NCI-H446 (cell line): ENCODE measurements at places on chromosomes 12 and 14.

- DNase-seq = no peak
Measured at GRCh38 chr12:104058802-104059201, 5.5 kb upstream of the HCFC2 start.

- DNase-seq = peak; percentile 43
Measured at GRCh38 chr14:93857500-93858283, 69.4 kb upstream of the PRIMA1 start.

GRCh38 chr12:15212930-15213329 is 8.3 kb downstream of the RERG start:
- peak; percentile 64 for DNase-seq

GRCh38 chr12:49028666-49029275 is 10.2 kb upstream of the PRKAG1 start:
- DNase-seq = no peak

DNA sequence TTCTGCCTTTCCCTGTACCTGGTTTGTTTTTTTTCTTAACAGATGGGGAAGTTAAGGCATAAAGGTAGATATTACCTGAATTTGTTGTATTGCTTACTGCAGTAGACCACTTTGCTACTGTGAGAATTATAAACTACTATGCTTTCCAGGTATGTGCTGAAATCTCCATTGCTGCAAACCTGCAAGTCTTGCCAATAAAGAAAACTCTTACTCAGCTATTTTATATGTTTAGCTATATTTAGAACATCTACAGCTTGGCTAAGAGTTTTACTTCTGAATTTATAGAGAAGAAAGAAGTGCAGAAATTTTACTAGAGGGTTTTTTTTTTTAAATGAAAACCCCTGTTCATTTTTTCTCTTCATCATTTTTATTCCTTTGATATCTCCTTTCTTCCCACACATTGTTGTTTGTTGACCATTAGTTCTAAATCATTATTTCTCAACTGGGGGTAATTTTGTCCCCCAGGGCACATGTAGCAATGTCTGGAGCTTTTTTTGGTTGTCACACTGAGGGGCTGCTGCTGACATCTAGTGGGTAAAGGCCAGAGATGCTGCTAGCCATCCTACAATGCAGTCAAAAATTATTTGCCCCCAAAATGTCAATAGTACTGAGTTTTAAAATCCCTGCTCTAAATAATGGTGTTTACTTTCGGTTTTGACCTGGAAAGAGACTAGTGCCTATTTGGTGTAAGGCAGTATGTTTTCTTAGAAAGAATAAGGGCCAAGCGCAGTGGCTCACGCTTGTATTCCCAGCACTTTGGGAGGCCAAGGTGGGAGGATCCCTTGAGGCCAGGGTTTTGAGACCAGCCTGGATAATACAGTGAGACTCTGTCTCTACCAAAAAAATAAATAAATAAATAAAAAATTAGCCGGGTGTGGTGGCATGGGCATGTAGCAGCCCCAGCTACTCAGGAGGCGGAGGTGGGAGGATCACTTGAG is 48.6 kb downstream of the PCNX1 start:
- no peak for DNase-seq

GRCh38 chr12:102903337-102904007 is 13.6 kb downstream of the PAH start:
- DNase-seq = no peak

DNA sequence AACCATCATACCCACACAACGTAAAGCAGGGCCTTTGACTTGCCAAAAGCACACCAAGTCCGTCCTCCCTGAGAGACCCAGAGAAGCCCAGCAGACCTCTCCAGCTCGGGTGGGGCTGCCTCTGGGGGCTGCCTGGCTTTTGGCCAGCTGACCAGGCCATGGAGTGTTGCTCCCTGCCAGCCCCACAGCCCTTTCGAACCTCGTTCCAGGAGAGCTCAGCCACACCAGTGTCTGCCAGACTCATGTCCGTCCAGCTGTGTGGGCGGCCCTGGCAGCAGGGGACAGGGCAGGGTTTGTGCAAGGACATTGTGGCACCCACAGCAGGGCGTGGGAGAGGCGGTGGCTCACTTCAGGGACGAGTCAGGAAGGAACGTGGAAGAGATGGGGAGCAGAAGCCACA is 22.6 kb upstream of the IRF2BPL start:
- DNase-seq = no peak

DNA sequence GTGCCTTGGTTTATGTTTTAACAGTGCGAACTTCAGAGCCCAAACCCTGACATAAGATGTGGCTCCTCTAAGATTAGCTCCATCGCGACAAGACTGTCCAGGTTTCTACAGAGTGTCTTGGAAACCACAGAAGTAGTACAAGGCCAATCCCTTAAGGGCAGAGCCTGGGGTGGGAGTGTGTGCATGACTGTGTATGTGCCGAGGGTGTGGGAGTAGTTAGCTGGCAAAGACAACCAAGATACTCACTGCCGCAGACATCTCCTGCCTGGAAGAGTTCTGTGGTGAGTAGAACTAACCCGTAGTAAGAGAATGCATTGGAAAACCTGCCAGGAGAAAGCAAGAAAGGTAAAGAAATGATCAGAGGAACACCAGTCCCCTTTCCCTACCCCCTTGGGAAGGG is 54.1 kb downstream of the DAO start:
- DNase-seq = no peak

GRCh38 chr12:54017878-54018467 is 9.2 kb downstream of the HOXC8 start:
- peak; percentile 95 for DNase-seq

DNA sequence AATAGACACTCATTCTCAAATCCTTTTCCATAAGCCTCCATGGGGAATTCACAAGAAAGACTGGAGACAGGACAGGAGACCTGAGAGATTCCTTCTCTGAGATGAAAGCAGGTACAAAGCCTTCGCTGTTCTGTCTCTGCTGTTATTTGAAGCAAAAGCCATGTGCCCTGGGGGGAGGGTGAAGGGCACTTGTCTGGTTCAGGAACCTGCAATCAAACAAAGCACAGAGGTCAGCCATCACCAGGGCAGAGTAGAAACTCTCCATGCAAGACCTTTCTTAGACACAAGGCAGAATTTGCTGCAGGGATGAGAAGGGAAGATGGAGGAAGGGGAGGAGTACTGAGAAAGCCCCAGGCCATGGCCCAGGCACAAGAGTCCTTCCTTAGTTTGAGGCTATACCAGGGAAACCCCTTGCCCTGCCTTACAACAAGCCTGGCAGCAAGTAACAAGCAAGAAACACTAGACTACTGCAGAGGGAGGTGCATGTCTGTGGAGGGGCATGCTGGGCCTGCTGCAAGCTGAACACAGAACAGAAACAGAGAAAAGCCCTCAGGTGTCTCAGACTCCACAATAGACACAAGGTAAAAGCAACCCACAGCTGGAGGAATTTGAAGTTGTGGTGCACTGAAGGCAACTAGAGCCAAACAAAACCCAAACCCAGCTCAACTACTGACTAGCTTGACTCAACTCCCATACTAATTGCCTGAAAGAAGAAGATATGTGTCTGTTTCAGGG is 7.8 kb upstream of the ART4 start:
- no peak for DNase-seq

DNA sequence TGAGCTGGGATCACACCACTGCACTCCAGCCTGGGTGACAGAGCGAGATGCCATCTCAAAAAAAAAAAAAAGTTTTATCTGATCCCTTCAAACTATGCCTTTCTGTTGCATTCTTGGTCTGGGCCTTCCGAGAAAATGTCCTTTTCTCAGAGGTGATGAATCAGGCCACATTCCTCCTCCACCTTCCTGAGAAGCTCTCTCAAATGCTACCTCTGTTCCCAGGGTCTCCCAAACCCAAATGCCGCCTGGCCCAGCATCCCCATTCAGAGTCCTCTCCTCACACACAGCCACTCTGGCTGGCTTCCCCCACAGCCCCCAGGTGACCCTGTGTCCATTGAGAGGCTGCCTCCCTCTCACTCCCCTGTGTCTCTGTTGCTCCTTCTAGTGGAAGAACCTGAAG is 19.7 kb upstream of the TMED10 start:
- DNase-seq = no peak

DNA sequence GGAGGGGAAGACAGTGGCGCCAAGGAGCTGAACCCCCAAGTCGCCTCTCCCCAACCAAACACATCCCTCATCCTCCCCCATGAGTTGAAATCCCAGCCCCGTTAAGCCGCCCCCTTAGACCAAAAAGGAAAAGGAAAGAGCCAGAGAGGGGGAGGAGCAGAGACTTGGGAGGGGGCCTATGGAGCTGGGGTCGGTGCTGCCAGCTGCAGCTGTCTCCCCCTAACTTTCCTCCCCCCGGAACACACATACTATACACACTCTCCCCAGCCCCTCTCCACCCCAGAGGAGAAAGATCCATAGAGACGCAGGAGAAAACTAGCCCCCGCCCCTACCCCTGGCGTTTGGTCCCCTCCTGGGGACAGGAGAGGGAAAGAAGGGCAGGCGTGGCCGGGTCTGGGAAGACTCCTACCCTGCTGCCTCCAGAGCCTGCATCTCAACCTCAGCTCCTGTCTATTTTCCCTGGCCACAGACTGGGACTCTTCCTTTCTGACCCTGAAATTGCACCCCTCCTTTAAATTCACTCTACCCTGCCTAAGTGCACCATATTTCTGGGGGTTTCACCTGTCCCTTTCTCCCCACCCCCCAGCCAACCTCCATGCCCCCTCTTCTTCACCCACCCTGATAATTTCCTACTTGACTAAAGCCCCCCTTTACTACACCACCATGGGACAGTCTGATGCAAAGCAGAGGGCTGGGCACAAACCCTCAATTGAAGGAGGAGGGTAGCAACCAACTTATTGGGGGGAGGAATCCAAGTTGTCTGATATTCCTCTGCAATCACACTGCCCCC is 1.7 kb upstream of the HOXC9 start:
- no peak for DNase-seq

GRCh38 chr12:6450869-6451347 is 934 bp upstream of the TAPBPL start:
- DNase-seq = no peak

- no peak for DNase-seq
Measured at GRCh38 chr14:104512061-104512460, 67.5 kb upstream of the C14orf180 start.

DNA sequence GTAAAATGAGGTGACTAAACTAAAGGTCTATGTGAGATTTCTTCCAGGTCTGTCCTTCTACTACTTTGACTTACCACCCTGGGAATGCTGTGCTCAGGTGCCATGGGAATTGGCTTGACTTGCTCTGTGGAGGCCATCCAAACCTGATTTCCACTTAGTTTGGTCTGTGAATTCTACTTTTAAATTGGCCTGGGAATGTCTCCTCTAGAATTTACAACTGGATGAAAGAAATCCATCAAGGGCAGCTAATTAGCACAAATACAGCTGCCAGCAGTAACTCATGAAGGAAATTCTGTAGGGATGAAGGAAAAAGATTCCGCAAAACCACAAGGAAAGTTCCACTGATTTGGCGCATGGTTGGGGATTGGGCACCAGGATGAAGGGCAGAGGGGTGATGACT is 31.7 kb upstream of the FRMD6 start:
- DNase-seq = no peak

- no peak for DNase-seq
Measured at GRCh38 chr12:125685915-125686314, 620.7 kb downstream of the AACS start.

GRCh38 chr14:38735005-38735404 is 368.0 kb downstream of the SEC23A start:
- no peak for DNase-seq

DNA sequence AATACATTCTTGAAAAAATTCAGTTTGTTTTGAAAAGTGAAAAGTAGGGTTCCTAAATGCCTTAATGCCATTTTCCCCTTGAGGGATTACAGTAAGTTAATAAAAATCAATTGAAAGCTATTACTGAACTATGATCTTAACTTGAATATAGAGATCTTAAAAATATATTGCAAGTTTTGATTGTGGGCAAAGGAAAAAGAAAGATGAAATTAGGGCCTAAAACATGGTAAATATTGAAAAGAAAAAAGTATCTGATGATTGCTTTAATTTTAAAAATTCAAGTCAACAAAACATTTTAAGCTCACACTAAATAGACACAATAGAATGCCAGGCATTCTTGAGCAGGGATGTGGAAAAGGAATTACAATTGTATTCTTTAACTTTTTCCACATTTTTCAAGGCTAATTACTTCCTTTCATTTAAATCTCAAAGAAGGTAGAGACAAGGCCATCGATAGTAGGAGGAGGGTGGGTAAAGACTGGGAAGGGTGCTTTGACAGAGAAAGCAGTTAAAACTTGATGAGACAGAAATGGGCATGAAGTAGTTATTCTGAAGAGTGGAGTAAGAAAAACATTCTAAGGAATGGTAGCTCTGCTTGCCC is 294.4 kb downstream of the NELL2 start:
- DNase-seq = no peak

- DNase-seq = no peak
Measured at GRCh38 chr12:22653791-22654190, 28.8 kb downstream of the ETNK1 start.

DNA sequence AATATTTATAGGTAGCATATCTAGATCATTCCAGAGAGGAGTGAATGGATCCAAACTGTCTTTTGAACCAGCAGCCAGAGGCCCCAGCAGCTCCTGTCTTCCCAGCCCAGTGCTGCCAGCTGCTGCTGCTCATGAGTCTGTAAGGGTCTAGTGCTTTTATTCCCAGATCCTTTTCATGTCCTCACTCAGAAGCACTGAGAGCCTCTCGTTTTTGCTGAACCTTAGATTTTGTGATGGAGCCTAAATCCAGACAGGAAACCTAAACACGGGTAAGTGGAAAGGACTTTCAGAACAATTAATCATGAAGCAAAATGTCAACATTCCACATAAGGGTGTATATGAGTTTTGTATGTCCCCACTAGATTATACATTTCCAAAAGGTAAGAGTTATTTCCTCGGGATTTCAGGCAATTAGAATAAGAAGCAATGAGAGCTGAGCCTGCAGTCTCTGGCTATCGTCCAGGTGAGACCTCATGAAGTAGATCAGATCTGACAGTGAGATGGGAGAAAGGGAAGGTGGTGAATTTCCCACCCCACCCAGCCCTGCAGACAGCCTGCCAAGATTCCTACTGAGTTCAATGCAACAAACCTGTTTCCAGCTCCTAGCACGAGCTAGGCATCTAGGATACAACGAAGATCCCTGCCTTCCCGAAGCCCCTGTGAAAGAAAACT is 84.4 kb downstream of the NINJ2 start:
- DNase-seq = peak; percentile 36

- DNase-seq = no peak
Measured at GRCh38 chr12:22377731-22378496, 43.4 kb upstream of the ST8SIA1 start.

DNA sequence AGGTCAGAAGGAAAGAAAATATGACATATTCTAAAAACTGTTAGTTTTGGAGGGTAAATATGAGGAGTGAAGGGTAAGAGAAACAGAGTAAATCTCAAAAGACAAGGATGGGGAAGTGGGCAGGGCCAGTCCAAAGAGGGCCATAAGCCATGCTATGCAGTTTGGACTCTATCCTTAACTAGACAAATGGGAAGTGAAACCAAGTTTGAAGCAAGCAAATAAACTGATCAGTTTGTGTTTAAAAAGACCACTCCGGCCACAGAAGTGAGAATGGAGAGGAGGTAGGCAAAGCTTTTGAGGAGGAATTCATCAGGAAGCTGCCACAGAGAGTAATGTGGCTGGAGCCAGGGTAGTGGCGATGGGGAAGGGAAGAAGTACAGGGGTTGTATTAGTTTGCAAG is 37.5 kb upstream of the DAAM1 start:
- no peak for DNase-seq
